Lung microvascular endothelial cell (primary cell): ENCODE measurements at places on chromosomes 3 and 15. TPM values are rescaled to one million over a fixed set of nuclear protein-coding genes. Genes with fewer than 3 reads are reported as not detected.

Gene NEDD4
- 25.3 and 26.4 TPM in 2 replicates for total RNA-seq

Gene PDE12
- 6.1 and 8.7 TPM in 2 replicates for total RNA-seq

Gene PLCL2
- total RNA-seq = 9.2 and 9.9 TPM in 2 replicates

Gene LSAMP
- not detected in 2 replicates for total RNA-seq

Gene FMN1
- total RNA-seq = under 0.01 TPM in 2 replicates

Gene MESD
- 11.6 and 13.3 TPM in 2 replicates for total RNA-seq
